ENCODE measurements at places on chromosomes 6 and 20.
A peak's percentile ranks its signal among the peaks of the same experiment; 100 is the strongest.

DNA sequence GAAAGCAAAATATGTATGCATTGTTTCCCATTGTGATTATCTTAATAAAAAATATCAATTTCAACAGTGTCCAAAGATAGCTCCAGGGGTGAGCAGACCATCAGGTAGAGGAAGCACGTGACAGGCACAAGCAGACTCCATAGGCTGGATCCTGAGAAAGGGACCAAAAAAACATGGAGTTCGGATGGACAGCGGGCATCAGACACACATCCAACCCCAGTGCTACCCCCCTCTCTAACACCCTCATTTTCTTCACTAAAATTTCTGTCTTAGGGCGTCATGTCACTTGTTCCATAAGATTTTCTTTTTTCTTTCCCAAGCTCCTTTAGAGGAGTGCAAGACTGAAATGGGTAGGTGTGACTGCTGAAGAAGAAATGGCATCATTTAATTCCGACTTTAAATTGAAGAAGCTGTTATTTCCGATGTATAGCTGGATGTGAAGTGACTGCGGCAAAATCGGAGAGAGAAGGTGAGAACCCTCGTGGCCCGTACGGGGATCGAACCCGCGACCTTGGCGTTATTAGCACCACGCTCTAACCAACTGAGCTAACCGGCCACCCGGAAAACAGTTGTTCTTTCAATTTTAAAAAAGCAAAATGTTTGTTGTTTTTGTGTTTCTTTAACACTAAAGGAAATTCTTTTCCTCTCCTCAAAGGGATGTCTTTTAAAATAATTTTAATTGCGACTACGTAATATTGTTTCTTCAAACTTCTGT is 10.3 kb upstream of the PRSS16 start:
- no peak for DNase-seq

GRCh38 chr6:144123836-144124235 is 26.5 kb upstream of the STX11 start:
- no peak for DNase-seq

DNA sequence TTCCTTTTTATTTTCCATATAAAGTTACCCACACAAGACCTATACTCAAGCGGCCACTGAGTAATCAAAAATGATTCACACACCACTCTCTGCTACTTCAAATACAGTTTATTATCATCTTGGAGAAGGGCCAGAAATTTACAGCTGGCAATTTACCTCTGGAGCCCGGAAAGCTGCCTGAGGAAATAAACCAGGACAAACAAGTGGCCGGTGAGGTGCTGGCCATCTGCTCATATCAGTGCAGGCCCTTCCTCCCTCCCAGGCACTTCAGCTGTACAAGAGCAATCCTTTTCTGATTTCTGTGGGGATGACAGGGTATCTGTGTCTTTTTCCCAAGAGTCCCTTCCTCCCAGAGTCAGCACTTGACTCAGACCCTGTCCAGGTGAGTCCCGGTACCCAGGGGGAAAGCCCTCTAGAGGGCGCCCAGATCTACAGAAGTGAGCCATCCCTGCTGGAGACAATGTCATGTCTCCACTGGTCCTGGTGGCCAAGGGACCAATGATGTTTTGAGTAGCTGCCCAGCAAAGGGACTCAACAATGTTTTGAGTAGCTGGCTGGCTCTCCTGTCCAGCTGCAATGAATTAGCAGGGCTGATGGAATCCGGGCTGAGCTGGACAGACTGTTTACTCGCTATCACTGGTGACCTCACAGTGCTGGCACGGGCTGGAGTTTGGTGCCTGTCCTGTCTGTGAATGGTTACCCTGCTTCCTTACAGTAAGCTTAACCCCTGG is 23.6 kb downstream of the LRP11 start:
- peak; percentile 80 for DNase-seq

DNA sequence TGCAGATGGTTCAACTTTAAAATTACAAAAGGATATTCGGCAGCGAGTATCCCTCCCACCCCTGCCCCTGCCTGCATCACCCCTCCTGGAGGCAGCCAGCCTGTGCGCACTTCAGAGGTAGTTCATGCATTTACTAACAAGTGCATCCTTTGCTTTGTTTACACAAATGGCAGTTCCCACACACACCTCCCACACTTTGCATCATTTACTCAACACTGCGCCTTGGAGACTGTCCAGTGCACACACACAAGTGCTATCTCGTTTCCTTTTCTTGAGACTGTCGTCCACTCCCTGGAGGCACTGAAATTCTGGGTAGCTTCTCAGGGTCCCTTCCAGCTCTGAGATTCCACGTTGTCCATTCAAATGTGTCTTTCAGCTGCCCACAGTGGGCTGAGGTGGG is 53.1 kb upstream of the VSX1 start:
- peak; percentile 66 for DNase-seq

DNA sequence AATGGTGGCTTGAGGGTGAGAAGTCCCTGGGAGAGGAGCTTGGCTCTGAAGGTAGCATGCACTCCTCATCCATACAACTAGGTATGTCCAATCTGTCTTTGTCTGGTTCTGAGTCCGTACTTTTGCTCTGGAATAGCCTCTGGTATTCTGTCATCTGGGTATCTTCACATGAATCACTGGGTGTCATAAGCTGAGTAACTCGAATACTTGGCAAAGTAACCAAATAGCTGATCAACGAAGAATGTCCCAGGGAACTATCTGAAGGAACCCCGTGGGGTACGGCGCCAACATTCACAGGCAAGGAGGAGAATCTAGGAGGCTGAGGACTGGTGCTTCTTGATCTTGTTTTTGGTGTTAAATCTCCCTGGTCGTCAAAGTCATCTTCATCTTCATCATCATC is 184.8 kb downstream of the HIVEP2 start:
- no peak for DNase-seq

DNA sequence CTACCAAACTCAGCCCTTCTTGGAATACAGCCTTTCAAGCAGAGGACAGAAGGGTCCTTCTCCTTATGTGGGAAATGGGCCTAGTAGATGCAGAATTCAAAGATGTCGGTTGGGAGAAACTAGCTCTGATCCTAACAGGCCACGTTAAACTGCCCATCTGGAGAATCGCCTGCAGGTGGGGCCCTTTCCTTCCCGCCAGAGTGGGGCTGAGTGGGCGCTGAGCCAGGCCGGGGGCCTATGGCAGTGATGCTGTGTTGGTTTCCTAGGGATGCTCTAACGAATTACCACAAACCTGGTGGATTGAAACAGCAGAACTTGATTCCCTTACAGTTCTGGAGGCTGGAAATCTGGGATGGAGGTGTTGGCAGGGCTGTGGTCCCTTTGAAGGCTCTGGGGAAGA is 9.1 kb downstream of the MAPK13 start:
- no peak for DNase-seq

- DNase-seq: no peak
Measured at GRCh38 chr6:149054559-149055194, 262.8 kb upstream of the TAB2 start.

DNA sequence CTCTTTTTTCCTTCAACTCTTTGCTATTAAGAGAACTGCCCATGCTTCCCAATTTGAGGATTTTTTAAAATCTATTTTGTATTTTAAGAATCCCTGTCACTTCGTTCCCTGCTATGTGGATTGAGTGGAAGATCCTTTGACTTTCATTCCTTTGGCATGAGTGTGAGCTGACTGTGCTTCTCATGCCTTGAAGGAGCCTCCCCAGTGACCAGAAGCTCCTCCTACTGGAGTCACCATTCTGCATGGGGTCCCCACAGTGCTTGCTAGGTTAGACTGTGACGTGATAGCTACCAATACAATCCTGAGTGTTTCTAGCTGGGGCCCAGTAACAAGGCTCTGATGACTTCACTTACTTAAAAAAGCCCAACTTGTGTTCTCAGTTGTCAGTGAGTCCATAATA is 104.4 kb upstream of the LAMP5 start:
- DNase-seq: no peak
